Sigmoid colon (tissue), 7 donors: ENCODE measurements at places on chromosomes 3 and 15. TPM values are rescaled to one million over a fixed set of nuclear protein-coding genes. Genes with fewer than 3 reads are reported as not detected.

CFAP91 gene
- 1.4 TPM for total RNA-seq

DNA sequence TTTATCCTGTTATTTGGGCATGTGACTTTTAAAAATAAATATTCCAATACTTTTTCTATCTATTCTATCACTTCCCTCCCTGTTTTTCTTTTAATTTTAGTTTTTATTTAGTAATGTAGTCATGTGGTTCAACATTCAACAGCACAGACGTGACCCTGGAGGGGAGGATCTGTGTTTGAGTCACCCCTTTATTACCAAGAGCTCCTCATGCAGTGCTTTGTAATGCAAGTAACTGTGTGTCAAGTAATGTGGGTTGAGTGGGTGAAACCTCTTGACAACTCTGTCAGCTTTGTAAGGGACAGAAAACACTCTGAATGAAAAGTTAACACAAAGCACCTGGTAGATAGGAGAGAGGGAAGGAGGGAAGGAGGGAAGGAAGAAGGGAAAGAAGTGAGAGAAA, 89.7 kb upstream of the FGF12 start:
- no peak overlapping the region for H3K27ac ChIP-seq
- H3K4me3 ChIP-seq, result no peak overlapping the region
- no peaks in the 10 kb centered on the region for H3K36me3 ChIP-seq
- peaks cover 6% of the 10 kb centered on the region for H3K4me1 ChIP-seq
- no peaks in the 10 kb centered on the region for H3K27me3 ChIP-seq

GABRR3 gene
- total RNA-seq, result not detected

ATP13A5 gene
- not detected for total RNA-seq

DNA sequence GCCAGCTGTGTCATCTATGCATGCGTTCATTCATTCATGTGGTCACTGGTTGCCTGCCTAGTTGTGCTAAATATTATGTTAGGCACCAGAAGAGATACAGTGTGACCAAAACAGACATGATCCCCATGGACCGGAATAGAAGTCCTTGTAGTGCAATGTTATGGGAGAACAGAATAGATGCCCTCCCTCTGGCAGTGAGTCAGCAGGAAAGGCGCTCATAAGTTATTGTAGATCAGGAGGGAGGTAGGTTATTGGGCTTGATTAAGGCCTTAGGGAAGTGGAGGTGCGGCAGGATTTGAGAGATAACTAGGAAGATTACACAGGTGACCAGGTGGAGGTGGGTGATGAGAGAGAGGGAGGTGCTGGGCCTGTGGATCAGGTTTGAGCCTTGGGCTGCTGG, 5.2 kb downstream of the MCTP2 start:
- no peak overlapping the region for H3K27ac ChIP-seq
- H3K4me3 ChIP-seq, result no peak overlapping the region

ZBBX gene
- total RNA-seq, result not detected

GRCh38 chr3:188051801-188052168, 102.2 kb upstream of the LPP start:
- H3K4me3 ChIP-seq, result peak overlapping the region; percentile 10
- no peaks in the 10 kb centered on the region for H3K36me3 ChIP-seq
- peak; percentile 91 for DNase-seq
- H3K4me1 ChIP-seq, result peaks cover 38% of the 10 kb centered on the region
- no peaks in the 10 kb centered on the region for H3K27me3 ChIP-seq
